ENCODE measurements at places on chromosomes 3 and 15.

GRCh38 chr3:185153171-185153771 lies 411 bp upstream of the C3orf70 start:
- peak; percentile 29 for DNase-seq

DNA sequence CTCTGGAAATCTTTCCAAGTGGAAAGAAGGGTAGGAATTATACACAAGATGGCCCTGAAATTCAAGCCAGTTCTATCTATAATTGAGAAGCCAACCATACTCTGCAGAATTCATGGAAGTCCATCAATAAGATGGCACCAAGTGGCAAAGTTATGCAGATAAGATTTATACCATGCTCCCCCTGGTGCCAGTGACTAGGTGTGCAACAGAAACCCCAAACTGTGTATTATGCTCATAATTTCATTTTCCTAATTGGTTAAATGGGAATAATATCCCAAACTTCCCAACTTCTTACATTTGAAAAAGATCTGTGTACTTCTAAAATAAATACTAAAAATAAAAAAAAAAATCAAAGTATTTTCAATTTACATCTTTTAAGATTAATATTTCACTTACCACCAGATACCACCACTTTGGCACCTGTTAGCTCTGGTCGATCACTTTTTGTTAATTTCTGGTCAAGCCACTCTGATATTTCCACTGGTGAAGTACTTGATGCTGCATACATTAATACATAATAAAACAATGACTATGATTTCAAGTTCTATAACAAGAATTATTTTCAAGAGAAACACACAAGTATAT lies 25.9 kb downstream of the ETFA start:
- peak; percentile 36 for DNase-seq

- DNase-seq, result peak; percentile 58
Measured at GRCh38 chr3:159929171-159930141, 59.2 kb upstream of the IL12A start.

GRCh38 chr15:71162309-71162708 lies 47.0 kb downstream of the THSD4 start:
- no peak for DNase-seq

DNA sequence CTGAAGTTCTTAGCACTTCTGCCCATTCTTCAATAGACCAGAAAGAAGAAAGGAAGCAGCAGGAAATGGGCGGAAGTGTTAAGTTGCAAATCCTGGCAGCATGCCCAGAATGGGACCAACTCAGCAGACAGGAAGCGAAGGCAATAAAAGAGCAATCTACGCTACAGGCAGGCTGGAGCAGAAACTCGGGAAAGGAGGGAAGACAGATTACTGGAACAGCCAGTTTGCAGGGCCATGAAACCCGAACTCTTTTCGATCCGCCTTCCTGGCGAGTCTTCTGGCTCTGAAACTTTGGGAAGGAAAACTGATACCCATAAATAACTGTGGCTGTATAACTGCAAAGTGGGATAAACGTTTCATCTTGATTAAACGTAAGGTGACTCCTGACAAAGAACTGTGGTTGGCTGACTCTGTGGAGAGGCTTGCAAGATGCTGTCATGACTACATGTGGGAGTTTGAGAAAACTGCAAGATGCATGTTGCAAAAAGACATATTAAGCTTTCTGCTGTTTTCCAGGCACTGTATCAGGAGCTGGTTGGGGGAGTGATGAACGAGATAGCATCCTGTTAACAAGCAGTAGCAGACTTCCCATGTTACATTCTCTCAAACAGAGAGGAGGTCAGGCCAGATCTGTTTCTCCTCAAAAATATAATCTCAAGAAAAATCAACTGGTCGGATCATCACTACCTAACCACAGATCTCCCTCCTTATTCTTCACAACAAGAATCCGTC lies 67.8 kb downstream of the FMN1 start:
- DNase-seq, result peak; percentile 87

DNA sequence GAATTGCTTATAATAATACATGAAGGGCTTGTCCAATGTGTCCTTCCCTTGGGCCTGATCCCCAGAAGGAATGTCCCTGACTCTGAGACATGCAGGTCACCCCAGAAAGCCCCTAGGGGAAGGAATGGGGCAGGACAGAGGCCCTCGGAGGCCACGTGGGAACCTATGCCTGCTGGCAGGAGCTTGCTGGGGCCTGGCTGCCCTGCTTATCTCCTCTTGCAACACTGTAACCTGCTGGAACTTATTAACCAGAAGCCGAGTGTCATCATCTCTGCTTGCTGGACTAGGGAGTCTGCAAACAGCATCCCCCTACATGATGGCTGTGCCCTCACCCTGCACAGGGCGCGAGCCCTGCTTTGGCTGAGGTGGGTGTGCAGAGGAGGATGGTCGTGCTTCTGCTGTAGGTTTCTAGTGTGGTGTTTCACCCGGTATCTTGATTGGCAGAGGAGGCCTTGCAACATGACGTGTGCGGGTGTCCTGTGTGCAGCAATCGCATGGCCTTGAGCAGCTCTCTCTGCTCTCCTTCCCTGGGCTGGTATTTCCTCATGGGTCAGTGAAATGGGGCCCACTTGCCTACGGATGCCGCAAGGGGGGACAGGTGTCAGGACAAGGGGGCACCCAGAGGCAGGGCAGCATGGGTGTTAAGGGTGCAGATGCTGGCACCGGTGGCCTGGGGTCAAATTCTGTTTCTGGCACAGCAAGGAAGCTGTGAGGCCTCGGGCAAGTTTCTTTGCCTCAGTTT lies 5.0 kb downstream of the CHST13 start:
- DNase-seq, result peak; percentile 59

DNA sequence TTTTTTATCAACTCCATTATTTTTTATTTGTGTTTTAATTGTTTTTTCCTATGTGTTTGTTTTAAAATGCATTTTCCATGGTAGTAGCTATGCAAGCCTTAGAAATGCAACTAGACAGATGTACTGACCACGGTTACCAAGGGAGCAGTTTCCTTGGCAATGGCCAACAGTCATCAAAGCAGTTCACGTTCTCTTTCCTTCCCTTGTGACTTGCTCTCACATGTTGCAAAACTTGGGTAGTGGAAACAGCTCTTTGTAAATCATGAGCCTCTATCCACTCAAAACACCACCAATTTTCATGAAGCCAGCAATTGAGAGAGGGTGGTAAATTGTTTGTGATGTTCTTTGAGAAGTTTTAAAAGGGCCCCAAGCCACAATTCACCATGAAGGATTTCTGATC lies 499.4 kb upstream of the MDFIC2 start:
- DNase-seq, result peak; percentile 67

GRCh38 chr3:30655187-30655812 lies 48.9 kb downstream of the TGFBR2 start:
- DNase-seq, result no peak

DNA sequence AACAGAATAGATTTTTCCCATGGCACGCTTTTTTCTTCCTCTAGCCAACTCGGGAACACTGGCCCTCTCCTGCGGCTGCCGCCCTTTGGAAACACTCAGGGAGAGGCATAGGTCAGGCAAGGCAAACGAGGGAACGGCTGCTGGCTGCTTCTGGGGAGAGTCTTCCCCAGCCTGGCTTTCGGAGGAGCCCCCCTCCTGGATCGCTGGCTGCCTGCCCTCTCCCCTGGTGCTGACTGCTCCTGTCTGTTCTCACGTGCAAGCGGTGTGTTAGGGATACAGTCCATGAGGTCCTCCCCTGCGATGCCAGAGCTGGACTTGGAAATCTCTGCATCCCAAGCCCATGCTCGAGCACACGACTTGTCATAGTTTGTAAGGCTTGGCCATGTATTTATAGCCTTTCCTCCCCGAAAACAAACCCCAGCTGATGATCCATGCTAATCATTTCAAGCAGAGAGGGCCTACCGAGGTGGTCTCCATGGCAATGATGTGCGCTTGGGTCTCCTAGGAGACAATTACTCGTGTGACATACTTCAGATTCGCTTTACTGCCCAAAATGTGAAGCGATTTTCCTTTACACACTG lies 315.6 kb upstream of the ATP10A start:
- no peak for DNase-seq

GRCh38 chr3:72408983-72409779 lies 439.1 kb downstream of the SHQ1 start:
- DNase-seq, result no peak

- no peak for DNase-seq
Measured at GRCh38 chr3:59968513-59969045, 918.8 kb upstream of the CFAP20DC start.

GRCh38 chr3:149934524-149934923 lies 36.2 kb downstream of the PFN2 start:
- peak; percentile 55 for DNase-seq

- no peak for DNase-seq
Measured at GRCh38 chr15:86608461-86609205, 529.0 kb downstream of the AGBL1 start.
